Activated naive CD8-positive, alpha-beta T cell treated with anti-CD3 and anti-CD28 coated beads for 36 hours (primary cell): ENCODE measurements at places on chromosomes 2 and 18.

DNA sequence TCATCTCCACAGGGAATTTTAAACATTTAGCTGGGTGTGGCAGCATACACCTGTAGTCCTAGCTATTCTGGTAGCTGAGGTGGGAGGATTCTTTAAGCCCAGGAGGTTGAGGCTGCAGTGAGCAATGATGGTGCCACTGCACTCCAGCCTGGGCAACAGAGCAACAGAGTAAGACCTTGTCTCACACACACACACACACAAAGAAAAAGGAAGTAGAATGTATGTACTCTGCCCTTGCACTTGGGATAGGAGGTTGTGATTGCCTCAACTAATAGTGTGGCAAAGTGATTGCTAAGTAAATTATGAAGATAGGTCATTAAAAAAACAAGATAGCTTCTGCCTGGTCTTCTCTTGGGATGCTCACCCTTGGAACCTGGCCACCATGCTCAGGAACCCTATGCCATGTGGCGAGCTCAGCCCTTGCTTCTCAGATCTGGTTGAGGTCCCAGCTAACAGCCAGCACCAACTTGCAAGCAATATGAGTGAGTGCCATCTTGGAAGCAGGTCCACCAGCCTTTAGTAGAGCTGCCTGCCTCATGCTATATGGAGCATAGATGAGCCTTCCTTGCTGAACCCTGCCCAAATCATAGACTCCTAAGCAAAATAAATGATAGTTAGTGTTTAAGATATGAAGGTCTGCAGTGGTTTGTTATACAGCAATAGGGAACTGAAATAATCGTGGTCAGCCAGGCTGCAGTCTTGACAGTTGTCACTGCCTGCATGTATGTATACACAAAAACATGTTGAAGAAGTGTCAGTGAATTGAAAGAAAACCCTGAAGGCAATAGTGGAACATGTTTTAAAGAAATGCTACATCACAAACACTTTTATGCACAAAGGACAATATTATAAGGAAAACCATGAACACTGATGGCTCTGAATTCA is 30.1 kb upstream of the PNO1 start:
- no peak for DNase-seq

DNA sequence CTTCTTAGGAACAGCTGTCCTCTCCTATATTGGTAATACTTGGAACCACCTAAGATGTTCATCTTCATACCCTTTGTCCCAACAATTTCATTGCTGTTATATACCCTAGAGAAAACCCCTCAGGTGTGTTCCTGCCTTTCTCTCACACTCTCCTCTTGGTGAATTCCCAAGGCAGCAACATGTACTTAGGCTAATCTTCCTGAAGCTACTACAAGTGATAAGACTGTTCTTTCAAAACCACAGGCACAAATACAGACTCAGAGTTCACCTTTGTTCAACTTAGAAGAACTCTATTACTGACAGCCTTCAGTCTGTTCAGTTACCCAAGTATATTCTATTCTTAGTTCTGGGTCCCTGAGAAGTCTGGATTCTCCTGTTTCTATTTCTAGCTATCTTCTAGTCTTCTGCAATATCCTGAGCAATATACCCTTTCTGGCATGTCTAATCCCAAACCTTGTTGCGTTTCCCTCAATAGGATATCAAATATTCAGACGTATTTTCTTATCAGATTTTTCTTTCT is 247.7 kb upstream of the STON1 start:
- no peak for DNase-seq

DNA sequence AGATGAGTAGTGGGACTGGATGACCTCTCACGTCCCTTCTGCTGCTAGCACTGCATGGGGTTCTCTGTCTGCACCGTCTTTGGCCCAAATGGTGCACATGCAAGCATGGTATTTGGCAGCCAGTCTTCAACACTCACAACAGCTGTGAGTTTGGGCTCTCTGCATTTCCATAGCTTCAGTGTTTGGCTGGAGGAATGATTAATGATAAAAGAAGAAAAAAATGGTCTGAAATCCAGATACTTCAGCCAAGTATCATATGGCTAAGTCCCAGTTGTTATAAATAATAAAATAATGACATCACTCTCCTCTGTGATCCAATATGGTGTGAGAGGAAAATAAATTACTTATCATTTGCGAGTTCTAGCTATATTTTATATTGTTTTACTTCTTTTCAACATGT is 173.3 kb downstream of the DCDC2C start:
- no peak for DNase-seq

GRCh38 chr2:44974064-44974715 is 32.7 kb downstream of the SIX3 start:
- DNase-seq = no peak

GRCh38 chr18:9475643-9476591 is 604 bp downstream of the RALBP1 start:
- peak; percentile 72 for DNase-seq

DNA sequence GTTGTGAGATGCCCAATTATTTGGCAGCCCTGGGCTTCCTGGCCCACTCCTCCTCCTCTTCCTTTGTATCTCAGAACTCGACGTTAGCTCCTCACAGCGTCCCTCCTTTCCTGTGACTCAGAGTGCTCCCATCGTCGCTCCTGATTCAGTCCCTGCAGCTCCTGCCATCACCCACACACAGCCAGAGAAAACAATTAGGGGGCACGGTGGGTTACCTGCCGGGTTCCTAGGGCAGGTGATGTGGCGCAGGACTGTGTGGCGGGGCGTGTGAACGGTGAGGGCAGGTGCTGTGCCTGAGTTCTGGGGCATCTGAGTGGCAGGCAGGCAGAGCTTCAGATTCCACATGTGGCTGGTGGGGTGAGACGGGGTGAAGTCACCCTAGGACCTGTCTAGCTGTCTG is 42.6 kb downstream of the GLI2 start:
- no peak for DNase-seq

- no peak for DNase-seq
Measured at GRCh38 chr2:145739681-145740080, 1219.8 kb upstream of the ZEB2 start.

DNA sequence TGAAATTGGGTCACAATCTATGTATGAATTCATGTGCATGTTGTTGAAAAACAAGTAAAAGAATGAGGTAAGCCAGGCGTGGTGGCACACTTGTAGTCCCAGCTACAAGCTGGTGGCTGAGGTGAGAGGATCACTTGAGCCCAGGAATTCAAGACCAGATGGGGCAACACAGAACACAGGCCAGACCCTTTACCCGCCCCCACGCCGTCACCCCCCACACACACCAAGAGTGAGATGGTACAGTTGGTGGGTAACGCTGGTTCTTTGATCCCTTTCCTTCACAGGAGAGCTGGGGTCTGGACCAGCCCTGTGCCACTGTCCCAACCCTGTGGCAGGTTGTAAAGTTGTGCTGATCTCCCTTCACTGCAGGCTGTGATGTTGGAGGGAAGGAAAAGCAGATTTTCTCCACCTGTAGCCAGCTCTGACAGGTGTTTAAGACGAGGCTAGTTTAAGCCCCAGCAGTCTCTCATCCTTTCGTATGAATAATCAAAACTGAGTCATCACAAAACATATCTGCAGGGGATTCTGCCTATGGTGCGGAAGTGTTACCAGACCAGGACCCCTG is 13.6 kb downstream of the B3GNT2 start:
- DNase-seq = no peak

GRCh38 chr2:96251721-96252292 is 14.0 kb downstream of the TMEM127 start:
- no peak for DNase-seq

- no peak for DNase-seq
Measured at GRCh38 chr18:711310-711656, 1.1 kb downstream of the ENOSF1 start.

DNA sequence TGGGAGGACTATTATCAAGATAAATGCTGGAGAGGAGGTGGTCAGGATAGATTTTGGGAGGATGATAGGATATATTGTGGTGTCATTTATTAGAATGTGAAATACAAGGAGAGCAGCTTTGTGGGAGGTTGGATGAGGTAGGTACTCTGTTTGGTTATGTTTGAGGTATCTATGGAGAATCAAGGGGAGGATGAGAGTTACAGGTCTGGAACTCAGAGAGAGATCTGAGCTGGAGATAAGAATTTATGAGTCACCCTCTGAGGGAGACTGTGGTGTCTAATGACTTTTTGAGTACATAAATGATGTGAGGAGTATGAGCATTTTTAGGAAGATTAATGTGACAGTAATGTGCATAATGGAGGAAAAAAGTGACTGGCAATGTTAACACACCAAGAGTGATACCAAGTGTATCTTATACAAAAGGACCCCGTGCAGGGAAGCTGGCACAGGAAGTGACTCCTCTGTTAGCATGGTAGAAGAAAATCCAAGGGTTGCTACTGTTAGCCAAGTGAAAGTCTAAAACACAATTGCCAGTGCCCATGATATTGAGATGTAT is 48.2 kb downstream of the CRIM1 start:
- DNase-seq = no peak

GRCh38 chr18:44826418-44827259 is 146.0 kb downstream of the SETBP1 start:
- no peak for DNase-seq

DNA sequence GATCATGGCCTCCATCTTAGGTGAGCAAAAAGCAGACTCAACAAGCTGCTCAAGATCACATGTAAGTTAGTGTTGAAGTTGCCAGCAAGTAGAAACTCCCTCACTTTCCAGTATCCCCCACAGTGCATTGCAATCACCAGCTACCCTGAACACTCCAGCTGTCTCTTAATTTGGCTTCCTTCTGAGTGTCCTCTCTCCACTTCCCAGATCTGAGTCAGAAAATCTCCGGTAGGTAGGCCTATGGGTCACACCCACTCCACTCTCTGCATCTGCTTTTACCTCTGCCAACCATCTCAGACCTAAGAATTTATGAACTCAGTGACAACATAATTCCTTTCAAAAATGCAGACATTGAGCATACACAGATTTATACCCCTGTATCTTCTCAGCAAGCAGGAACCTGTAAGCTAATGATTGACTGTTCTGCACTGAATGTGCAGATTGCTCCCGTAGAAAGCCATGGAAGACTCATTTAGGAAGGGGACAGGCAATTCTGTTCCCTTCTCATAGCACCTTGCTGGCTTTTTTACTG is 656.9 kb downstream of the EPHA4 start:
- DNase-seq = no peak

DNA sequence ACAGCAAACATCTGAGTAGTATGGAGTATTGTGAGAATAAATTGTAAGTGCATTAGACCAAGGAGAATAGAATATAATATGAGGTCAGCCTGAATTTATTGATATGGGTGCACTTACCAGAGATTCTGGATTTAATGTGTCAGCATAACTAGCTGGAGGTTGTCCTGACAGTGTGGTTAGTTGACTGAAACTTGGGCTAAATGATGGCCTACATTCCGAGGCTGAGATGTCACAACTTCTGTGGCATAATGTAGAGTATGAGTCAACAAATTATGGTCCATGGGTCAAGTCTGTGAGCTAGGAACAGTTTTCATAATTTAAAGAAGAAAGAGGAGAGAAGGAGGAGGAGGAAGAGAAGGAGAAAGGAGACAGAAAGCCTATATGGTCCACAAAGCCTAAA is 127.6 kb downstream of the QPCT start:
- DNase-seq = no peak

DNA sequence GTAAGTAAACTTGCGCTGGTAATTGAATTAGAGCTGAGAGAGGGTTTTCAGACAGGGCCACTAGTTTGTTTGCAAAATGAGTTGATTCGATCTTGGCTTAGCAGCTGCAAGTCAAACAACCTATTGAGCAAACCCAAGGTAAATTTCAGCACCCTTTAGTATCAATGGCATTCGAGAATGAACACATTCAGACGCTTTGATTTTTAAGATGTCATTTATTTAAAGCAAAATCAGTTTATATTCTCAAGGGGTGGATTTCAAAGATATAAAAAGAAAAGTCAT is 44.2 kb downstream of the TGIF1 start:
- no peak for DNase-seq

- DNase-seq = no peak
Measured at GRCh38 chr2:217988840-217989204, 14.0 kb downstream of the TNS1 start.

DNA sequence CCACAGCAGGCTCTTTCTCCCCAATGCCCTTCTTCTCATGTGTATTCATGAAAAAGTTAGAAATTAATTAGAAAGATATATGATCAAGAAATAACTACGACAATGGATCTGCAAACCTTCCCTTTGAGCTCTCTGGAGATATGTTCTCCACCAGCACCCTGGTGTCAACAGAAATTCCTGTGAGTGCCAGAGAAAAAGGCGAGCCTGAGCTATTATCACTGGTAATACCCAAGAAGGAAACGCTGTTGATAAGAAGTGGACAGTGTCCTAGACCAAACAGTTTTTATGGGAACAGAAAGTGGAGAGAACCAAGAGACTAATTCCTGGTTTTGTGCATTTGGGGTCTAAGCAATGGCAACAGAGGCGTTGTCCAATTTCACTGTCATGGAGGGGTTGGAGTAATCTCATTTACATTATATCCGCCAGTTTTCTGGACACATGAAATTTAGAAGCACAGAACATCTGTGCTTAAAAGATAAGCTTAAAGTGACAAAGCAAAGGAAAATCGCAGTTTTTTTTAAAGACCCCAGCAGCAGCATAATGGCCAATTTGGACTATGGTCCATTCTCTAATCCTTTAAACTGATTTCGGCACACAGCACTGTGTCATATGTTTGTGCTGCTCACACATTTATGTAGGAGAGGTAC is 47.2 kb upstream of the CDC42EP3 start:
- DNase-seq = no peak

GRCh38 chr2:43675646-43676321 is 445 bp downstream of the C1GALT1C1L start:
- DNase-seq = no peak

DNA sequence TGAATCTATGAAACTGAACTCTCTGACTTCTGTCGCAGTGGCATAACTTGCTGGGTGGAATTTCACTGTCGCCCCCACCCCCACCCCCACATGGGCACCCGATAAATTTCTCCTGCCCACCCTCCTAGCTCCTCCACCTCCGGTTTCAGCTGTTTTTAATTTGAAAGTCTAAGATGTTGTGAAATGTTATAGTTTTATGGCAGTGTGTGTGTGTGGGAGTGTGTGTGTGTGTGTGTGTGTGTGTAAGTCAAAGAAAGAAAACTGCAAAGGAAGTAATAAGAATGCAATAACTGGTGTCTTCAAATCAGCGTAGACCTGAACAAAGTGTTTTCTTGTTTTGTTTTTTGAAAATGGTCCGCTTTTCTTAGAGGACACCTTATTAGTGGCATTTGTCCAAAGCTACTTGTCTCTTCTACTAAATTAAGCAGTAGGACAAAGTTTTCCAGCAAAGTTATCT is 388 bp downstream of the DTNA start:
- DNase-seq = no peak

- no peak for DNase-seq
Measured at GRCh38 chr18:1304392-1304992, 399.8 kb downstream of the ADCYAP1 start.

- no peak for DNase-seq
Measured at GRCh38 chr18:22456547-22456946, 38.8 kb upstream of the CTAGE1 start.

- no peak for DNase-seq
Measured at GRCh38 chr18:52499644-52500043, 159.6 kb downstream of the DCC start.

GRCh38 chr2:104040771-104041170 is 813.1 kb upstream of the POU3F3 start:
- DNase-seq = no peak

GRCh38 chr2:24330161-24330560 is 30.2 kb downstream of the ITSN2 start:
- DNase-seq = no peak

GRCh38 chr2:235005023-235005422 is 53.2 kb downstream of the SH3BP4 start:
- DNase-seq = no peak
